Neural crest cell (in vitro differentiated cells): ENCODE measurements at places on chromosomes 3 and 15.
A peak's percentile ranks its signal among the peaks of the same experiment; 100 is the strongest.

DNA sequence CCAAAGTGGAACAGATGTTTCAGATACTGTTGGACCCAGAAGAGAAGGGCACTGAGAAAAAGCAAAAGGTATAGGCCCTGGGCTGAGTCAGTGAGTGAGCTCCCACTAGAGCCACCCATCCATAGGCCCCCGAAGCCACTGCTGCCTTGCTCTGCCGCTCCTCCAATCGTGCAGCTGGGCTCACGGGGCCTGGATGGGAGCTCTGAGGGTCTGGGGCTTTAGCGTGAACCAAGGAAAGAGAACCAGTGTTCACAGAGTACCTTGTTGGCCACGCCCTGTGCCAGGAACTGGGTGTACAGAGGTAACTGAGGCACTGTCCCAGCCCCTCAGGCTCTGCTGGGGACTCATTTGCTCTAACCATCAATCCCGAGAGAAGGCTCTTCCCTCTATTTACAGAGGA, 4.7 kb downstream of the UNC45A start:
- DNase-seq: no peak

DNA sequence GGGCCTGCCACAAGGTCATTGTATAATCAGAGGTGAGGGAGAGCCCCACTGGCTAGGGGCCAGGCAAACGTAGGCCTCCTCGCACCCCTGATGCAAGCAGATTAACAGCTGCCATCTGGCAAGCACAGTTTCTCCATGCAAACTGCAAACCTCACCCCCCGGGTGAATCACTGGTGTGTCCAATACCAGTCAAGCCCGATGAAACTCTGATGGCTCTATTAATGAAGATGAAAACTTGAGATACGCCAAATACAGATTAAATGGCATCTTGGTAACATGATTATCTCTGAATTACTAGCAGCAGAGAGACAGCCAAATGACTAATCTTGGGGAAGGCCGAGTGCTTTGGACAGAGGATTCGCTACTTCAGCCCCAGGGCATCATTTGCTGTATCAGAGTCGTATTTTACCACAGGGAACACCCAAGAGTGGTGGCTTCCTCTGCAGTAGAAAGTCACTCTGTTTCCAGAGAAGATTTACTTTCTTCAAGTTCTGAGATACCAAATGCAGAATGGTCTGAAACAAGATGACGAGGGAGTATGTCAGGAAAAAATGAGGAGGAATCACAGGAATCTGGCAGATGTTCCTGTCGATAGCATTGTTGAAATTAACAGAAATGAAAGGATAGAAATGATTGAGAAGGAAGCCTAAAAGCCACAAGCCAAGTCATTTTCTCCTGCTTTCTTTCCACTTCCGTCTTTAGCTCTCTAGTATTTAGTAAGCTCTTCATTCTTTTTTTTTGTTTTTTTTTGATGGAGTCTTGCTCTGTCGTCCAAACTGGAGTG, 96.2 kb upstream of the NR2F2 start:
- no peak for DNase-seq

- DNase-seq: no peak
These were observed 83.5 kb upstream of the CFAP20DC start for GRCh38 chr3:59133311-59133710.

DNA sequence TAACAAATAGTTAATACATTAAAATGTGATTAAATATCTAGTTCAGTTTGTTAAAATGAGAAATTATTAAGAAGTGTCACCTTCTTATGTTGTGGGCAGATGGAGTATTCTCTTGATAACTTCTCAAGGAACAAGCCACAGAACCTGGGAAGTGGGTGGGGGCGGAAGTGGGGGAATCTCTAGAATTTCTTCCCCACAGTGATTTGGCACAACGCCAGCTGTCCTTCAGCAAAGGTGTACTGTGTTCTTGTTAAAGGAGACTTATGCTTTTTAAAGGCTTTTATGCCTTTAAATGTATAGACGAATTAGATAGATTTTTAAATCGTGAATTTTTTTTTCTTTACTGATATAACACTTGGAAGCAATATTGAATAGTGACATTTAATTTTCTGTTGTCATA, 42.4 kb downstream of the SEC22A start:
- DNase-seq: no peak

DNA sequence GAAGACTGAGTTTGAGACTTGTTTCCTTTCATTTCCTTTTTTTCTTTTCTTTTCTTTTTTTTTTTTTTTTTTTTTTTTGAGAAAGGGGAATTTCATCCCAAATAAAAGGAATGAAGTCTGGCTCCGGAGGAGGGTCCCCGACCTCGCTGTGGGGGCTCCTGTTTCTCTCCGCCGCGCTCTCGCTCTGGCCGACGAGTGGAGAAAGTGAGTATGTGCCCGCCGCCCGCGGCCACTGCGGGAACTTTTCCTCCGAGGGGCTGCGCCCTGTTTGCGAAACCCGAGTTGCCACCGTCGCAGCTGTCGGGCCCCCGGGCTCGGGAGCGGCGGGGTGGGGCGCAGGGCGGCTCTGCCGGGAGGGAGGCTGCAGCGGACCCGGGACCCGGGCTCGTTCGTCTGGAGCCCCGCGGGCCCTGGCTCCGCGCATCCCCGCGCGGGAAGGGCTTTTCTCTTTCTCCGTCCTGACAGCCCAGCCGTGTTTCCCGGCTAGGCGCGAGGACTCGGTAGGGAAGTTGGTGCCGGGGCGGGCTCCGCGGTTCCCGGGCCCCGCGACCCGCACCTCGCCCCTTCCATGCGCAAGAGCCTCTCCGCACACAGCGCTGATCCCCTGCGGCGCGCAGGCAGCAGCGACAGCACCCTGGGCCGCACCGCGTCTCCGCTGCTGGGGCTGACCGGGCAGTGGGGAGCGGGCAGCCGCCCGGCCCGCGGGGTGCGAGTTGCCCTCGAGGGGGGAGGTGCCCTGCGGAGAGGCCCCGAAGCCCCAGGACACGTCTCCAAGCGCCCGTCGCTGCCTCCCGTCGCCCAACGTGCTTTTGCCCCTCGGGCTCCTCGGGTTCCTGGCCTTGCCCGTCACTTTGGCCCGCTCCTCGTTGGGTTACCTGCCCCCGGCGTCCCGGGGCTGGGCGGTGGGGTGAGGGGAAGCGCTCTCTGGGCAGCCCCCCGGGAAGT, 1.4 kb downstream of the IGF1R start:
- peak; percentile 38 for DNase-seq

GRCh38 chr3:105781871-105782270, 86.9 kb downstream of the CBLB start:
- no peak for DNase-seq

DNA sequence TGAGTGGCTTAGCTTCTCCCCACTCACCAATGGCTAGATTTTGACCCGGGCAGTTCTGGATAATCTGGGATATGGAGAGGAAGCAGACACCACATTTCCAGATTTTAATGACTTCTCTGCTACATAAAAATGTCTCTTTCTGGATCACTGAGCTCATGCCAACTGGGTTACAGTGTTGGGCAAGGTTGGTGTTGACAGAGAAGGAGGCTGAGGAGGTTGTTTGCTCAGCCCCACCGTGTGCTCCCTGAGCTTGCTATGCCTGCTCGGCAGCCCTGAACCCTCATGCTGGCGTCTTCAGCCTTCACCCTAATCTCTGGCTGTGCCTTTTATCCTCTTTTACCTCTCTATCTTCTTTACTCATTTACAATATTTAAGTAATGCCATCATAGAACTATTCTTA, 53.0 kb upstream of the KPNA4 start:
- DNase-seq: no peak

DNA sequence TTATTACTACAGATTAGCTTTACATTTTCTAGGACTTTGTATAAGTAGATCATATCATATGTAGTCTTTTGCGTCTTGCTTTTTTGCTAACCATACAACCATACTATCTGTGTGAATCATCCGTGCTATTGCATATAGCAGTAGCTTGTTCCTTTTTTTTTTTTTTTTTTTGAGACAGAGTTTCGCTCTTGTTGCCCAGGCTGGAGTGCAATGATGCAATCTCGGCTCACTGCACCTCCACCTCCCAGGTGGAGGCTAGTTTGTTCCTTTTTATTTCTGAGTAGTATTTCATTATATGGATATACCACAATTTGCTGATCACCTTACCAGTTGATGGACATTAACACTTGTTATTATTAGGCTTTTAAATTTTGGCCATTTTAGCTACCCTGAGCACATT, 54.5 kb upstream of the TBL1XR1 start:
- no peak for DNase-seq

DNA sequence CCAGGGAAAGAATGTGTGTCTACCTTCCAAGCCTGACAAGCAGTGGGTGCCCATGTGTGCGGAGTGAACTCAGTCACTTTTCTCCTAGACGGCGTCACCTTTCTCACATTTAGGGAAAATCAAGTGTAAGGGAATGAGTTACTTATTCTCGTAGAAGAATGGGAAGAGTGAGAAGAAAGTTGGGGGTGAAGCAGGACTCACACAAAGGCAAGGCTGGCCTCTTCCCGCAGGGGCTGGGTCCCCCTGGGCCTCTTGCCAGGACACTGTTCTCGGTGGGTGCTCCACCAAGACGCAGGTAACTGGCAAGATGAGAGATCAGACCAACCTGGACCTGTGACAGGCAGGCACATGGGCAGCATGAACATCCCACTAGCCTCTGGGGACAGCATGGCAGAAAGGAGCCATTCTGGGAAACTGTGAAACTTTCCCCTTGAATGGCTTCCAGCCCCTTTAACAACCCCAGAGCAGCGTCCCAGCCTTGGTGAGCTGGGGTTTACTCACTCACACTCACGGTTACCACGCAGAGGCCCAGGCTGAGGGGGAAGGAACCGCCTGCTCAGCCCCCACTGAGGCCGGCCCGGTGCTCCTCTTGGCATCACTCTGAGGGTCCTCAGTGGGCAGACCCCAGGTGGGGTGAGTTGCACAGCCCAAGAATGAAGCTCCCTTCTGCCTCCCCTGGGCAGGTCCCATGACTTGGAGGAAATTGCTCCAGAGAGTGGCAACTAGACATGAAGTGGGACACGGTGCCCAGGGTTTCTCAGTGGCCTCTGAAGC, 15.0 kb upstream of the SRP14 start:
- no peak for DNase-seq

DNA sequence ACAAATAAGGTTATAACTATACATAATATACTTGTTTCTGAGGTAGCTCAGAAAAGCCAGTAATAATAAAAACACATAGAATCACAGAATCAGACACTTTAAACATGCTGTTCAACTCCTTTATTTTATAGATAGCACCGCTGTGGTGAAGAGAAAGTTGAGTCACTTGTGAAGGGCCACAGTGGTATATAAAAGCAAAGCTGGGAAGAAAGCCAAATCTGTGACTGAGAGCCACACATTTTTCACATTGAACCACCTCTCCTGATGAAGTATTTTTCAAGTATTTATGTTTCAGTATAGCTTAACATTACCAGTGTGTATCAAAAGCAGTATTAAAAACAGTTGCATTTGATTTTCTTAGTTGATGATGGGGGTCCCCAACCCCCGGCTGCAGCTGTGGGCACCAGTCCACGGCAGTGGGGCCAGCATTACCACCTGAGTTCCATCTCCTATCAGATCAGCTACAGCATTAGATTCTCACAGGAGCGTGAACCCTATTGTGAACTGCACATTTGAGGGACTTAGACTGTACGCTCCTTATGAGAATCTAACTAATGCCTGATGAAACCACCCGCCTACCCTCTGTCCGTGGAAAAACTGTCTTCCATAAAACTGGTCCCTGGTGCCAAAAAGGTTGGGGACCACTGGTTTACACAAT, 46.2 kb downstream of the TBL1XR1 start:
- no peak for DNase-seq

GRCh38 chr3:191169566-191169965, 29.5 kb upstream of the OSTN start:
- DNase-seq: no peak

DNA sequence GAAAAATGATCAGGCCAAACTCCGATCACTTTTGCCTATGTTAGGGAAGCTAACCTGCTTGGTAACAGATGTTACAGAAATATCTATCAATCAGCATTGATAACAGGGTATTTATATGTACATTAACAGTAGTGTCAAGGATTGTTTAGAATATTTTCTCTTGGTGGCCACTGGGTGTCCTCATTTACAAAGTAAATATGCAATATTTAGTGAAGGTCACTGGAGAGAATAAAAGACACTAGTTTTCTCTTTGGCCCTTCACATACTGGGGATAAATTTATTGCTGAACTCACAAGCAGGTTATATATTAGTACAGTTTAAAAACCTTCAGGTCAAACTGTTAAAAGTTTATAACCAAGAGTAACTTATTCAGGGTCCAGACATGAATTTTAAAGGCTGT, 69.0 kb downstream of the TIGIT start:
- DNase-seq: no peak

DNA sequence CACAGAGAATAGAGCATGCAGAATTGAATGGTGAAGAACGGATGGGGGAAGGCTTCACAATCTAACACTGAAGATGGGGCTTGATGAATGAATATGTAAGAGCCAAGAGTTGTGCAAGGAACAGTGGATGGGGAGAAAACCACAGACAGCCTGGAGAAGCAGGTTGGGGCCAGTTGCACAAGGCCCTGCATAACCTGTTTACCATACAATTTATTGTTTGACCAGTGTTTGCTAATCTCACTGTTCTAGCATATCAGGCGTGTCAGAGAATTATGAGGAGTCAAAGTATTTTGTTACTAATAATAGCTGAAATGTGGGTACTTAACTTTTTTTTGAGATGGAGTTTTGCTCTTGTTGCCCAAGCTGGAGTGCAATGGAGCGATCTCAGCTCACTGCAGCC, 36.4 kb downstream of the LINS1 start:
- DNase-seq: no peak

DNA sequence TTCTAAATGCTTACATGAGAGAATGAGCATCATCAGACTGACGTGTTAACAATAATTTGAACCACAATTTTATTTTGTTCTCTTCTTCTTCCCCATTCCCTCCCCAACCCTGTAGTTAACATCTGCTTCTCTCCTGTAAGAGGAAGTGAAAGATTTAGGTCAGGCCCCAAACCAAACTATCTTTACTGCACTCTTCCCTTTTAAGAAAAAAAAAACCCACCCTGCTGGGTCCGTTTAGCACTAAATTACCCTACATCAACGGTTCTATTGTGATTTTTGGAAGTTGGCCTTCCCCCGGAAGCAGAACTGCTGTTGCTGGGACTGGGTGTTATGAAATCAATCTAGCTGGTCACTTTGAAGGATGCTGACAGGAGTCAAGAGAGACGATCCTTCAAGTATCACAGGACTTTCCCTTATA, 49.4 kb downstream of the NFKBIZ start:
- no peak for DNase-seq

DNA sequence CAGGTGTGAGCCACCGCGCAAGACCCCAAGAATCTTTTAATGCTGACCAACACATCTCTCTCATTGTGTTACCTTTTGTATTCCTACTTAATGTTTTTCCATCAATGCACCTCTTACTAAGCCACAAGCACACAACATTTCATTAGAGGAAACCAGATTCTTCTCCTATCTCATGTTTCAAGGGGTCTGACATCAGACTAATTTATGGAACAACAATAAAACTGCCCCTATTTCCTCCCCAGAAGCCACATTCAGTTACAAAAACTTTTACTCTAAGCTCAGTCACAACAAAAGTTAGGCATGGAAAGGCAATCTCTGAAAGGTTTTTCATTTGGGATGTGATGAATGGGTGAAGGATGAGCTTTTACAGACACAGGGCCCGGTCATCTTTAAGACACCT, 251.8 kb downstream of the MAGI1 start:
- no peak for DNase-seq
